ENCODE measurements at places on chromosomes 5 and 9.

GRCh38 chr5:32290922-32291321 is 21.8 kb downstream of the MTMR12 start:
- DNase-seq, result no peak

GRCh38 chr5:135737701-135738563 is 96.5 kb upstream of the SLC25A48 start:
- DNase-seq, result no peak

DNA sequence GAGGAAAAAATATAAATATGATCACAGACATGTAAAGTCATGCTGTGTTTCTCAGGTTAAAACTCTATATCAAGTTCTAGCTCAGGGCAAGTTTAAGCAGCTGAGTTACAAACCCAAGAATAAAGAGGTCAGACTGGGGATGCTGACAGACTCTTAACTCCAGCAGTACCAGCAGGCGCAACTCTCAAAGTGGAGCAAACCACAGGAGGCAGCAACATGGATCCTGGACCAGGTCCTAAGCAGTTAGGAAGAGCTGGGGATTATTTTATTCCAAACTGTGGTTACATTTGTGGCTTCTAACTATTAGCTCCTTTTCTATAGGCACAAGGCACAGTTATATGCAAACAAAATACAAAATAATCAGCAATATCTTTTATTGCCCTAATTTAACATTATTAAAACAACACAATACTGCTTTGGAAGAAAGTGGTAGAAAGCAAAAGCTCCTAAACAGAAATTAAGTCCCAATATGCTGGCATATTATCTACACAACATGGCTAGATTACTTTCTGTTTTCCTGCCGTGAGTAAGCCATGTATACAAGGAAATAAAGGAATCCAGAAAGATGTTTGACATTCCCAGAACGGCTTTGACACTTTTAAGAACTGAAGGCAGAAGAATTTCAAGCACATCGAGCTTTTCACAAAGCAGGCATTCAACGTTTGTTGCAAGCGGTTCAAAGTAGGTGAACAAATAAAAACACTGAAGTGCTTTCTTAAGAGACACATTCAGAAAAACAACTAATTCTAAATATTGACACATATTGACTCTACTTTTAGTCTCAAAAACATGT is 378.8 kb upstream of the ZNF608 start:
- no peak for DNase-seq

GRCh38 chr5:148970228-148970627 is 92.6 kb downstream of the SH3TC2 start:
- DNase-seq, result peak; percentile 90

Data from LNCaP clone FGC (cell line).